ENCODE measurements at places on chromosomes 6 and 20. TPM values are rescaled to one million over a fixed set of nuclear protein-coding genes. Genes with fewer than 3 reads are reported as not detected.
A peak's percentile ranks its signal among the peaks of the same experiment; 100 is the strongest.

Gene NRN1
- 10.9 TPM for polyA plus RNA-seq

Gene SLC2A10
- polyA plus RNA-seq = 19.1 TPM

Gene ETV7
- 0.14 TPM for polyA plus RNA-seq

Gene TBC1D20
- polyA plus RNA-seq = 36.3 TPM

Gene HLA-DOA
- polyA plus RNA-seq = 1.7 TPM

GRCh38 chr6:124298730-124299129 lies 495.1 kb downstream of the NKAIN2 start:
- no peak for DNase-seq

DNA sequence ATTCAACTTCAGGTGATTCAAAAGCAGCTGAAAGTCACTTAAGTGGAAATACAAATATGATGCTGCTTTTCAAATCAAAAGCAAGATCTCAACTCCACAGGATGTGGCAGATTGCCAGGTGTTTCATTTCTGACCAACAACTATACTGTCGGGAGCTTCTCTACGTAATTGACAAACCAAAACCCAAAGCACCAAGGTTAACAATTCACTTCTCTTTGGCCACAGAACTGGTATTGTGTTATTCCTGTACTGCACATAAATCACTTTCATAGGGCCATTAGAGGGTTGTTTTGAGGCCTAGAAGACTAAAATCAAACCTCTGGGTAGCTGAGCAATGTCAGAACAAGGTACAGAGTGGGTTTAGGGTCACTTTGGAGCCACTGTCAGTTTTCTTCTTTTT lies 169.7 kb downstream of the HAO1 start:
- peak; percentile 1 for DNase-seq

GRCh38 chr20:3911956-3912355 lies 22.8 kb downstream of the PANK2 start:
- DNase-seq = no peak

DNA sequence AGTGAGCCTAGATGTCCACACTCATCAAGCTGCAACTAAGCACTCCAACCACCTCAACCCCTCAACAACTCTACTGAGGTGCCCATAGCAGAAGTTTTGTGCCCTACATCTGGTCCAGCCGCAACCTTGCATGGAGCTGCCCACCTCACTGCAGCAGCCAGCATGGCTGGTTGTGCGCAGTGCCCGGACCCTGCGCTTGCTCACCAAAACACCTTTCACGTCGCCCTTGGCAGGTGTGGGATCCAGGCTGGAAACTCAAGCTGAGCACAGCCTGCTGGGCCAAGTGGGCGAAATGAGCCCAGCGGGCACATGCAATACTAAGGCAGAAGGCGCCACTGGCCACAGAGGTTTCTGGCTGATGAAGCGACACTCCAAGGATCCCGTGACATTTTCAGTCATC lies 902.4 kb downstream of the TBC1D32 start:
- no peak for DNase-seq

DNA sequence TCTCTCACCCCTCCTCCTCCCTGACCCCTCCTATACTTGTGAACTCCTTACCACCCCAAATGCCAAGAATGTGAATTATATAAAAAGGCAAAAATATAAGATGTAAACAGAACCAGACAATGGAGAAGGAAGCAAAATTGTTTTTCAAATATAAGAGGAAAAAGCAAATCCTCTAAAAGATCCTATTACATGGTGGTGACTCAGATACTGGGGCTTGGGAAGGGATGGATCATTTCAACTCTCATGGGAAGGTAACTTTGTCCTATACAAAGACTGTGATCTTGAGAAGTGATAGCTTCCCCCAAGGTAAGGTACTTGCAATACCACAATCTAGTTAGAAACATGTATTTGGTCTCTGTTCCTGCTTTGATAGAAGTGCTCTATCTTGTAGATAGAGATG lies 24.6 kb upstream of the TNFRSF21 start:
- DNase-seq = no peak

DNA sequence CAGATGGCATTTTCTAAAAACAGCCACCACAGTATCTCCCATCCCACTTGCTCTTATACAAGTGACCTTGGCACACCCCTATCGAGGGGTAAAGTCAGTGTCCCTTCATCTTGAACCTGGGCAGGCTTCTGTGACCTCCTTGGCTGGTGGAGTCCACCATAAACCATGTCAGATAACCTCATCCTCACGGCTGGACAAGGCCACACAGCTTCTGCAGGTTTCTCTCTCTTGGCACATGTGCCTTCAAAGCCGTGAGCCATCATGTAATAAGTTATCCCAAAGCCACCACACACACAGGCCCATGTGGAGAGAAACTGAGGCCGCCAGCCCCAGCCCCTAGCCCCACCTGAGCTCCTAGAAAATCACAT lies 105.4 kb downstream of the SNX5 start:
- no peak for DNase-seq

DNA sequence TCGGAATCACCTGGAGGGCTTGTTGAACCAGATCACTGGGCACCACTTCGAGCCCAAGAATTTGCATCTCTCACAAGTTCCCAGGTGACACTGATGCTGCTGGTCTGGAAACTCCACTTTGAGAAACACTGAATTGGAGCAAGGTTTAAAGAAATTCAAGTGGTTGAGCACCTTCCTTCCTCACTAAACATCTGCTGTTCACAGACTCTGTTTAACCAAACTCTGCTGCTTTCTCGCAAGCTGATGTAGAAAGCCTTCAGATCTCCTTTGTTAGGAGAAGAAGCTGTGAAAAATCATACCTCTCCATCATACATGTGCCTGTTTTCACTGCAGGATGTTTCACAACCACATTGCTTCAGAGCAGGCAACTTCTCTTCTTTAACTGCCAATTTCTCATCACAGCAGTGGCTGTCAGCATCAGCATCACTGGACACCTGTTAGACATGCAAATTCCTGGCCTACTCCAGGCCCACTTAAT lies 87.5 kb upstream of the TOP1 start:
- DNase-seq = no peak

- no peak for DNase-seq
Measured at GRCh38 chr6:170317076-170317475, 10.5 kb downstream of the FAM120B start.

- DNase-seq = no peak
Measured at GRCh38 chr6:31582230-31582643, at the start of gene LTB. LTB (minus strand) TSS chr6:31582424; CDS start chr6:31582417, 7 bp downstream.

DNA sequence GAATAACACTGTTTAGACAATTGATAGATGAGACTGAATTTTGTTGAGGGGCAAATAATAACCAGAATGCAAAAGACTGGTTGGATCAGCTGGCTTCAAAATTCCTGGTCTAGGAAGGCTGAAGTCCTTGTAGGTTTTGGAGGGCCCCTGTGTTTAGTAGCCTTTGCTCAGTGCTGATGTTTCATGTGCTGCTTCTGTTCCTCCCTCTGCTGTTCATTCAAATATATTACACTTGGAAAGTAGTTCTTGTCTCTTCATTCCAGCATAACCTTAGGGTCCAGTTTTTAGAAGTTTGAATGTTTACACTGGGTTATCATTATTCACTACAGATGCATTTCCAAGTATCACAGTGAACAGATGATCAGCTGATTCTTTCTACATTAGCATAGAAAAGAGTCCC lies 72.5 kb downstream of the FLRT3 start:
- no peak for DNase-seq

- DNase-seq = no peak
Measured at GRCh38 chr6:130026859-130027258, 8.5 kb downstream of the L3MBTL3 start.

GRCh38 chr6:4953440-4953839 lies 50.4 kb downstream of the RPP40 start:
- DNase-seq = no peak

DNA sequence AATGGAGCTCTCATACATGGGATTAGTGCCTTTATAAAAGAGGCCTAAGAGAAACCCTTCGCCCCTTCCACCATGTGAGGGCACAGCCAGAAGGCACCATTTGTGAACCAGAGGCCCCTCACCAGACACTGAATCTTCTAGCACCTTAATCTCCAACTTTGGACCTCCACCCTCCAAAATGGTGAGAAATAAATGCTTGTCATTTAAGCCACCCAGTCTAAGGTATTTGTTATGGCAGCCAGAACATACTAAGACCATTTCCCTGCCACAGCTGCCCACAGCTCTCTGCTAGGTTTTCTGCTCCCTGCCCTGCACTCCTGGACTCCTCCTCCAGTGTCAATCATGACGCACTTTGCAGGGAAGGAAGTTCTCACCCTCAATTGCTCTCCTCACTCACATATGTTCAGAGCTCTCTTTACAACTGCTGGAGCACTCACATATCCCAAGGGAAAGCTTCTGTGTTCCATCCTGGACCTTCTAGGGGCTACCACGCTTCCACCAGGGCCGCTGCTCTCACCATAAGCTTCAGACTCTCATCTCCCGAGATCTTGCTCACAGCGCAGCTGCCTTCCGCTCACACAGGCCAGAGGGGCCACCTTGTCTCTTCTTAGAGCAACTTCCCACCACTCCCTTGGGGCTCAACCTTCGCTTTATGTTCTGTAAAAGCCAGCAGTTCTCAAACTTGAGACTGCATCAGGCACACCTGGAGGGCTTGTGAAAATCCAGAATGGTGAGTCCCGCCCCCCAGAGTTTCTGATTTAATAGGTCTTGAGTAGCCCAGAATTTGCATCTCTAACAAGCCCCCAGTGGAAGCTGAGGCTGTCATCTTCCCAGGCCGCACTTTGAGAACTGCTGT lies 1.6 kb upstream of the LY86 start:
- no peak for DNase-seq

GRCh38 chr20:34978092-34978744 lies 22.6 kb downstream of the MYH7B start:
- no peak for DNase-seq

DNA sequence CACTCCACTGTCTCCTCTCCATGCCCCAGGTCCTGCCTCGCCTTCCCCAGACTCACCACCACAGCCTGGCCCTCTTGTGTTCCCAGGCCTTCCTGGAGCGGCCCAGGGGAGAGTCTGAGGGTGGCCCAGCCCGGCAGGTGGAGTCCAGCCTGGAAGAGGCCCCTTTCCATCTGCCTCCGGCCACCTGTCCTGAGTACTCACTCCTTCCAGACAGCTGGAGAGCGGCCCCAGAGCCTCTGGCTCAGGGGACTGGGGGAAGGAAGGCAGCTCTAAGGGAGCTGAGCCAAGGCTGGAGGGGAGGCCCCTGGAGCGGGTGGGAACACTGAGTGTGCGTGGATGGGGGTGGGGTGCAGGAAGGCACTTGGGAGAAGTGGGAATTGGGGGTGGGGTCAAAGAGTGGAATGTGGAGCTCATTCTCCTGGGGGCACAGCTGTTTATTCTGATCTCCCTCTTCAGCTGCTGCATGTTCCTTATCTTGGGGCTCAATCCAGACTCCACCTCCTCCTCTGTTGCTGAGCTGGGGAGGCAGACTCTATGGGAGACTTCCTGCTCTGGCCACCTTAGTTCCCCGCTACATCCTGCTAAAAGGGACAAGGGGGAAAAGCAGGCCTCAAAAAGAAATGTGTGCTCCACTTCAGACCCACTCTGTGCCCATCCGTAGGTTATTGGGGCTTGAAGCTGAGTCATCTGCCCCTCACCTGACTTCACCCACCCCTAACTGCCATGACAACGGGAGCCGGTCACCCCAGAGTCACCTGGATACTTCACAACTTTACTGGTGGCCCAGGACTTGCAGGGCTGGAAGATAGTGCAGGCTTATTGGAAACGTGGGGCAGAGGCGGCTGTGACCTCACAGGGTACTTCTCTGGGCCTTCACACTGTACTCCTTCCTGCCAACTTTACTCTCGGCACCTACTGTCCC lies 19.5 kb upstream of the TAF8 start:
- no peak for DNase-seq

GRCh38 chr6:70131528-70131927 lies 171.4 kb downstream of the COL9A1 start:
- no peak for DNase-seq

GRCh38 chr20:47682028-47682783 lies 103.1 kb downstream of the SULF2 start:
- DNase-seq = peak; percentile 72

GRCh38 chr6:143721642-143722041 lies 43.9 kb downstream of the PHACTR2 start:
- DNase-seq = no peak

- no peak for DNase-seq
Measured at GRCh38 chr6:169868458-169868857, 117.0 kb downstream of the ERMARD start.
